ENCODE measurements at places on chromosomes 1 and 21.

DNA sequence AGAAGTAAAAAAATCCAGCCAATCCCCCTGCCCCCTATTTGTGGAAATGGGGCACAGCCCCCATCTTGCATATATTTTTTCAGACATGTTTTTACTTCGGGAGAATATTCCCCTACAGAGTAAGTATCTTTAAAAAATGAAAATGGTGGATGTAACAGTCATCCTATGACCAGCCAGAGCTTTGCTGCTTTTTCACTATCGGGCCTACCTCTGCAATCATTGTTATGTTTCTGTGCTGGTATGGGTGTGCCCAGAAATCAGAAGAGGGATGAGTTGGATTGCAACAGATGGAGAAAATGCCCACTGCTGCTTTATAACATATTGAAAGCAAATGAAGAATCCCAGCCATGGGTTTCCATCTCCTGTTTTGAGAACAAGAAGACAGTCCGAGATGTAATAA, 2.9 kb downstream of the CD247 start:
- DNase-seq, result no peak

GRCh38 chr1:44089371-44090048, 29.1 kb upstream of the KLF17 start:
- no peak for DNase-seq

- no peak for DNase-seq
These were observed 17.2 kb downstream of the CC2D1B start for GRCh38 chr1:52348704-52349300.

DNA sequence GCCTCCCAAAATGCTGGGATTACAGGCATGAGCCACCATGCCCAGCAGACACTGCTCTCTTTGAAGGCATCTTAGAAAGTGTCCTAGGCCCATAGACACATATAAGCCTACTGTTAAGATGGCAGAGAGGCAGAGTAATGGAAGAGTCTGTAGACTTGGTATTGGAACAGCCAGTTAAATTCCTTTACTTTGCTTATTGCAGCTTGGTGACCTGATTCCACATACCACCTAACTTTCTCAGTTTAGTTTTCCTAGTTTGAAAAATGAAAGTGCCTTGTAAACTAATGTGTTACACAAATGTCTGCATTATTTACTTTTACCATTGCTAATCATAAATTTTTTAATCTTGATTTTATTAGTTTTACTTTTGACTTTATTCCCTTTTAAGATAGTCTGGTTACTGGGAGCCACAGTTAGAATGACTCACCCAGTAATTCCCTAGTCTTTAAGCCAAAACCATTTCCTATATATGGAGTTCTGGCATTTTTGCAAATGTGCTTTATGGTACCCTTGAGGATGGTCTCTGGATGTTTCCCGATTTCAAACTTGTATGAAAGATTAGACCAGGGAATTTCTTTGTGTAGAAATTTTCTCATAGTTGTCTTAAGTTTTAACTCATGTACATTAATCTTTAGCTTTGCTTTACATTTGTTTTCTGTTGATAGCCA, 6.4 kb downstream of the SMAP2 start:
- no peak for DNase-seq

GRCh38 chr1:162387226-162388082, 5.9 kb downstream of the C1orf226 start:
- no peak for DNase-seq

GRCh38 chr1:207659545-207660153, 14.7 kb downstream of the CR1L start:
- DNase-seq, result no peak

DNA sequence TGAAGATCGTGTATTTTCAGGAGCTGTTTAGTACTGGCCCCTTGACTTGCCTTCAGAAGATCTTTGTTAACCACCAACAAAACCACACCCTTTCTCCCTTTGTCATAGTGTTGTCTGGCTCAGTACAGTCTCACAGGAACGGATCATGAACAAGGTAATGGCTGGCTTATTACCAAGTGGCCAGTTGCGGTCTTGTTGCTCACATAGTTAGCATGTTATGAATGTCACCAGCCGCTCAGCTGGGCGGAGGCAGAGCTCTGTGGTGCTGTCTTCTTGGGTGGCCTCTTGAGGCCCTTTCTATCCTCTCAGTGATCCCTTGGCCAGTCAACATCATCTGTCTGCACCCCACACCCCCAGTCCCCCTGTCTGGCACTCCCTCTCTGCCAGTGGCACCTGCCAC, 21.4 kb downstream of the CNIH3 start:
- no peak for DNase-seq

DNA sequence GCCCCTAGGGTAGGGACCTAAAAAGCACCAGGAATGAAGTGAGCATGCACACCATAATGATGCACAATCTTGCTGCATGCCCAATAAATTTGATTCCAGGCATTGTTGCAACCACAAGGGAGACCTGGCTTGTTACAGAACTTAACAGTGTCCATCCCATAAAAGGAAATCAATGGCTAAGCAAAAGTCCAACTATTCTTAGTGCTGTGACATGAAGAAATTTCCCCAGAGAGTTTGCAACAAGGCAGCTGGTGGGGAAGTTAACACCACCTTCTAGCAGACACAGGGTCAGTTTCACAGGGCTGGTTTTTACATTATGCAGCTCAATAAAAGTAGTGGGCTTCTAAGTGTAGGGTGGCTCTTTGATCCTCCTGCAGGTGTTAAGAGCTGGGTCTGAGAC, 221.1 kb downstream of the KCNJ6 start:
- DNase-seq, result no peak

GRCh38 chr1:208269338-208269666, 25.1 kb upstream of the PLXNA2 start:
- DNase-seq, result no peak

DNA sequence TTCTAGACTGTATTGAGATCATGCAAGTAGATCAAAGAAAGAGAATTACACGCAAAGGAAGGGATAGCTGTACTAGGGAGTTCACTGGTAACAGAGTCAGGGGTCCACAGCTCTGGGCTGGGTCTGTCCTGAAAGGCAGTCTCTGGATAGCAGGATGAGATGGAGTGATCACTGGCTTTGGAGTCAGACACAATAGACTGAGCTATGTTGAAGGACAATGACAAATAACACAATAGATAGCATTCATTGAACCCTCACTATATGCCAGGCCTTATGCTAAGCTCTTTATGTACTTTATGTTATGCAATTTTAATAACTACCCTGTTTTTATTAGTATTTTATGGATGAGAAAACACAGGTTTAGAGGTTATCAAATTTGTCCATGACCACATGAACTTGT, 10.0 kb upstream of the DNAJC6 start:
- DNase-seq, result no peak

- no peak for DNase-seq
These were observed 24.2 kb upstream of the PHGDH start for GRCh38 chr1:119687434-119688079.

DNA sequence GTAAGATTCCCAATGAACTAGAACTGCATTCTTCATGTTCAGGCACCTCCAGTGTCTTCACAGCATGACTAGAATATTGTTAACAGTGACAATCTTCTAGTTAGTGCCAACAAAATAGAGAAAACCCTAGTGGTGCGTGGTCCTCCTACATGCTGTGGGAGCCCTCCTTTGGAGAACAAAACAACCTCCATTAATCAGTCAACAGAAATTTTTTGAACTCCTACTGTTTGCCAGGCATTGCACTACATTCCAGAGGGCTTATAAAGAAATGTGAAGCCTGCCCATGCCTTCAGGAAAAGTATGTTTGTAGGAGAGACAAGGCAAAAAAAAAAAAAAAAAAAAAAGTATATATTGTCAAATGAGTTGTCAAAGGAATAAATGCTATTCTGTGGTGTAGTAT, 252.7 kb downstream of the LRRC40 start:
- no peak for DNase-seq

- no peak for DNase-seq
These were observed 45.5 kb upstream of the RPL11 start for GRCh38 chr1:23646091-23646490.

DNA sequence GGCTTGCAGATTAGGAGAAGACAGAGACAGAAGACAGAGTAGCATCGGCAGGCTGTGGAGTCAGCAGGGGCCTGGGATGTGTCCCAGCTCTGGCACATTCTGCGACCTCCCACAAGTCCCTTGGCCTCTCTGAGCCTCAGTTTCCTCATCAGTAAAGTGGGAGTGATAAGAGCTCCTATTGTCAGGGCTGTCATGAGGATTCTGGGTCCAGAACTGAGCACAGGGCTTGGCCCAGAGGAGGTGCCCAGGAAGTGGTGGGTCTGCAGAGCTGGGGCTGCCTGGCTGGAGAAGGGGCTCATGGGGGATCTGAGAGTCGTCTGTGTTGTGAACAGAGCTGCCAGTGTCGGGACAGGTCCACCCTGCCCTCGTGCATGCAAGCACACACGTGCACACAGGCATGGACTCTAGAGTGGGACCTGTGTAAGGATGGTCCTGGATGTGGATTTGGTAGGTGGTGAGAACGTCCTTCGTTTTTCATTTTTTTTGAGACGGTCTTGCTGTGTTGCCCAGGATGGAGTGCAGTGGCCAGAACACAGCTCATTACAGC, 262.9 kb downstream of the PTPRU start:
- no peak for DNase-seq

GRCh38 chr1:1098681-1099421, 17.0 kb downstream of the C1orf159 start:
- DNase-seq, result no peak
